ENCODE measurements at places on chromosomes 2 and 18.

GRCh38 chr2:105488285-105488684, 89.4 kb upstream of the FHL2 start:
- DNase-seq: no peak

GRCh38 chr2:210568108-210568507, 11.7 kb downstream of the CPS1 start:
- DNase-seq: no peak

GRCh38 chr2:103605071-103605780, 843.4 kb downstream of the TMEM182 start:
- no peak for DNase-seq

DNA sequence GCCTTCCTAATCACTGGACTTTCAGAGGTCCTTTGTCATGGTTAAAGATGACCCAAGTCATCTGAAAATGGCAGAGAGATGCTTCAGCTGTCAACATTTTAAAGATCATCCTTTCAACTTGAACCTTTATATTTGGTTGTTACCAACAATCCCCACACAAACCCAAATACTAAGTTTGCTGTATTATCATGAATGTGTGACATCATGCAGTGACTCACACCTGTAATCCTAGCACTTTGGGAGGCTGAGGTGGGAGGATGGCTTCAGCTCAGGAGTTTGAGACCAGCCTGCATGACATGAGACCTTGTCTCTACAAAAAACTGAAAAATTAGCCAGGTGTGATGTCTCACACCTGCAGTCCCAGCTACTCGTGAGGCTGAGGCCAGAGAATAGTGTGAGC, 55.2 kb upstream of the NRP2 start:
- no peak for DNase-seq

DNA sequence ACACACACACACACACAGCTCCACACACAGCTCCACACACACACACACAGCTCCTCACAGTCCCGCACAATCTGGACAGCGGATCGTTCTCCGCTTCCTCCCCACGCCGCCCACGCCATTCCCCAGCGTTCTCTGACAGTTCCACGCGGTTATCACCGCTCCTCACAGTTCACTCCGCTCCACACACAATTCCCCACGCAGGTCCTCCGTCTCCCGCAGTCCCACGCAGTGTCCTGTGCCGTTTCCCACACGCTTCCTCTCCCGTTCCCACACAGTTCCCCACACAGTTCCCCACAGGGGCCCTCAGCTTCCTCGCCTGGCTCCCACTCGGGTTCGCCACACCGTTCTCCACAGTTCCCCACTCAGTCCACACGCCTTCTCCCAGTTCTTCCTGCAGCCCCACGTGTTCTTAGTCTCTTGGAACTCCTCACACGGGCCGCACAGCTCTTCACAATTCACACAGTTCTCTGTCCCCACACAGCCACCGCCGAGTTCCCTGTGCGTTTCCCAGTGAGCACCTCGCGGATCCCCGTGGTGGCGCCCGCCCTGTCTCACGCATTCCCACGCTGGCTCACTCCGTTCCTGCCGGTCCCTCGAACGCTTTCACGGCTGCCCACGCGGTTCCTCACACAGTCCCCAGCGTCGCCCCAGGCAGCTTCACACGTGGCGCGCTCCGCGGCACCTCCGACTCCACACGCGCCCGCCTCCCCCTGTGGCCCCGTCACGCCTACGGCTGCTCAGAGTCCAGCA, 38.4 kb downstream of the KIF1A start:
- no peak for DNase-seq

DNA sequence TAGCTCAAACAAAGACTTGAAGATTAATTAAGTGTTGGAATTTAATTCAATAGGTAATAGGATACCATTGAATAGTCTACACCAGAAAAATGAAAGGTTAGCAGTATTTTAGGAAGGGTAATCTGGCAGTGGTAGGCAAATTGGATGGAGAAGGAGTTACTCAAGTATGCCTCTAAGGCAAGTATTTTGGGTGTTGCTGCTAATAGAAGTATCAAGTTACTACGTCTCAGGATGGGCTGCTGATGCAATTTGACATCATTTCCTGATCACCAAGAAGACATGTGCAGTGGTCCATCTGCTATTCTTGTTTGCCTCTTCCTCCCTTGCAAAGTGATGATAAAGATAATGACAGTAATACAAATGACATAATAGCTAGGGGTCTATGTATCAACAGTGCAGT, 485.3 kb downstream of the TGIF1 start:
- no peak for DNase-seq

DNA sequence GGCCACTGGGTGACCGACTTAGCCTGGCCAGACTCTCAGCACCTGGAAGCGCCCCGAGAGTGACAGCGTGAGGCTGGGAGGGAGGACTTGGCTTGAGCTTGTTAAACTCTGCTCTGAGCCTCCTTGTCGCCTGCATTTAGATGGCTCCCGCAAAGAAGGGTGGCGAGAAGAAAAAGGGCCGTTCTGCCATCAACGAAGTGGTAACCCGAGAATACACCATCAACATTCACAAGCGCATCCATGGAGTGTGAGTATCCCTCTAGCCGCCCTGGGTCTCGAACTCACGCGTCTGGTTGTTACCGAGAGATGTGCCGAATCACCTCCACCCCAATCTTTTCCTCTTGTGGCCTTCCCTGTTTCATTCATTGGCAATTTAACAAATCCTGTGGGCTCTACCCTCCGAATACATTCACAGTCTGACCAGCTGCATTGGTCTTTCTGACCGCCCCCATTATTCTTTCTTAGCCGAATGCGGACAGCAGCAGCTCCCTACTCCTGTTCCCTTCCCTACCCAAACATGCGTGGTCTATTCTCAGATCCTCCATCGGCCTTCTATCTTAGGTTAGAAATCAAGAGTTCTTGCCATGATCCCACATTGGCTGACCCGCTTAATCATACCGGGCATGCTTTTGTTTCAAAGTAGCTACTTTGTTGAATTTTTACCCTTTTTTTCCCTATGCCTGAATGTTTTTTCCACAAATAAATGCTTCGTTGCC, 631 bp downstream of the RPL31 start:
- no peak for DNase-seq

All from hematopoietic multipotent progenitor cell treated with erythropoietin and hydrocortisone succinate and interleukin-3 and kit ligand, for 17 days (in vitro differentiated cells).